Lung (tissue), 17 donors: ENCODE measurements at places on chromosomes 1 and 21.

DNA sequence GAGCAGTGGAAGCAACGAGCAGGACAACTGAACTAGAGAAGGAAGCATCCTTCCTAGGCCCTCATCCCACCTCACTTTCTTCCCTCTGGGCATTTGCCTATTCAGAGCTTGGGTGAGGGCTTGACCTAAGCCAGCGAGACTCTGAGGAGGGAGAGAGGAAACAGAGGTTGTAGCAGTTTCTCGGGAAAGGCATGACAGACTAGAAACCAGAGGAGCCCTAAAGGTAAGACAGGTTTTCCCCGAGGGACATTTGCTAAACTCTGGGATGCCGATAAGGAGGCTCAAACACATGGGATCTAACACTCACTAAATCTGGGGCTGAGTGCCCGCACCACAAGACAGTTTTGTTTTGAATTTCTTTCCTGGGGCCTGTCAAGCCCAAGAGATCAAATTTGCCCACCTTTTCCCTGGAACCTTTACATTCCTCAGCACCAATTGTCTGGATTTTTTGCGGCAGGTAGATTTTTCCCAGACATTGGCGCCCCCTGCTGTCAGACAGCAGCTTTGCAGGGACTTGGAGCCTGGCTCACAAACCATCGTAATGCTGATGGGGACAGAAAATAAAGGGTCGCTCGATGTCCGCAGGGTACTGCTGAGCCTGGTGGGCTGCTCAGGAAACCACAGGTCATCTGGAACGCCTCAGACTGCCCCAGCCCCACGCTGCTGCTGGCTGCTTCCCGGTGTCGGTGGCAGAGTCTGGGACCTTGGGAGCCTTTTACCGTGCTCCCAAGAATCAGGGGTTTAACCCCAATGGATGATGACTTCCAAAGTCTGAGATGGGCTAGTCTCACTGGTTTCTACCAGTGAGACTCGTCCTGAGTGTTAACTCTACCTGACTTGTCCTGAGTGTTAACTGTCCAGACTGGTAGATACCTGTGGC is 23.4 kb upstream of the TSPAN2 start:
- DNase-seq, result peak; percentile 53

- DNase-seq, result peak; percentile 43
Measured at GRCh38 chr1:90850181-90850897, 133.2 kb upstream of the BARHL2 start.

DNA sequence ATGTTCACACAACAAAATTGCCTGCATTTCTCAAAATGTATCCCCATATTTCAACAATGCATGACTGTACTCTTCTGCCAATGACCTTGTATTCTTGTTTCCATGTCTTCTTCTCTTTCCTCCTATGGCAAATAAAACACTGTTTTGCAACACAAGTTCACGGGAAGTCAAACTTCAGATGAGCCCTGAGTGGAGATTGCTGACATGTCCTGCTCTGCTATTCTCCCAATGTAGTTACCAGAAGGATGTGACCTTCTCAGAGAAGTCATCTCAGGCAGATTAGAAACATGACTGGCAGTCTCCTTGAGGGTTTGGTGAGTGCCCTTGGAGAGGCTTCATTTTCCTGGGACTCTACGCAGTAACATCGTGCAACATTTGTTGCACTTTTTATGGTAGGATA is 15.6 kb downstream of the FCGR2B start:
- DNase-seq, result no peak

DNA sequence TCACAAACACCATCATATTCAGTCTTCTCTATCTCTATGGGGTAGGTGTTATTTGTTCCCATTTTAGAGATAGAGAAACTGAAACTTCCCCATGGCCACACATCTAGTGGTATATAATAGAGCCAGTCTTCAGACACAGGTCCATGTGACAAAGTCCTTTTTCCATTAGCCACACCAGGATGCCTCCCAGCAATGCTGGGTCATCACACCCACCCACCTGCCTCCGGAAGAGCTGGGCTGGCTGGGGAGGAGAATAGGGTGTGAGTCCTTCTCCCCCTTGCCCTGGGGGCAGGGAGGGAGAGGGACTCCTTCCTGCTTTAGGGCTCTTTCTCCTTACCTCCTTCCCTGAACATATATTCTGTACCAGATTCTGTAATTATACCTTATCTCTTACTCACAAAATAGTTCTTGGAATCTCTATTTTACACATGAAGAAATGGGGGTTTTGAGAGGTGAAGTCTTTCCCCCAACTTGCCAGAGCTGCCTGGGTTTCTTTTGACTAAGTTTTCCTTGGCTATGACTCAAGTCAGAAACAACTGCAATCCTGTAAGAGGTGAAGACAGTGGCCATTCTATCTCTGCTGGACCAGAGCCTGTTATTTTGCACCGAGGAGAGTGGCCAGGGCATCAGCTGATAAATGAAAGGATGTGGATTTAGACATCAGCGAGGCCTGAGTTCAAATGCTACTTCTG is 30.0 kb downstream of the SOX13 start:
- DNase-seq, result no peak

GRCh38 chr1:70083519-70083918 is 121.9 kb downstream of the LRRC40 start:
- no peak for DNase-seq

DNA sequence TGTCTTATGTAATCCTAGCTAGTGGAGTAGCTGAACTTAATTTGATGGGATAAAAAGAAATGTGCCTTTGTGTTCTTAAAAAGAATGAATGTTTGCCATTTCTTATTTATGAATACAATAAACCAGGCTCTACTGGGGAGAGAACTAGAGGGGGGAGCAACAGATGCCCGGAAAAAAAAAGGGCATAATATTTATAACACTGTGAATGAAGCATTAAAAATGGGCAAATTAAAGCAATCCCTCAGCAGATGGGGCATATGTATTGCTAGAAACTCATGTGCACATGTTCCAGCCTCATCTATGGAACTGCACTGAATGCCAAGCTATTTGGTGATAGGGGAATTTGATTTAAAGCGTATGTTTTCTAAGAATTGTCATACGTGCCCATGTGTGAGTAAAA is 42.3 kb upstream of the KCNJ6 start:
- no peak for DNase-seq

DNA sequence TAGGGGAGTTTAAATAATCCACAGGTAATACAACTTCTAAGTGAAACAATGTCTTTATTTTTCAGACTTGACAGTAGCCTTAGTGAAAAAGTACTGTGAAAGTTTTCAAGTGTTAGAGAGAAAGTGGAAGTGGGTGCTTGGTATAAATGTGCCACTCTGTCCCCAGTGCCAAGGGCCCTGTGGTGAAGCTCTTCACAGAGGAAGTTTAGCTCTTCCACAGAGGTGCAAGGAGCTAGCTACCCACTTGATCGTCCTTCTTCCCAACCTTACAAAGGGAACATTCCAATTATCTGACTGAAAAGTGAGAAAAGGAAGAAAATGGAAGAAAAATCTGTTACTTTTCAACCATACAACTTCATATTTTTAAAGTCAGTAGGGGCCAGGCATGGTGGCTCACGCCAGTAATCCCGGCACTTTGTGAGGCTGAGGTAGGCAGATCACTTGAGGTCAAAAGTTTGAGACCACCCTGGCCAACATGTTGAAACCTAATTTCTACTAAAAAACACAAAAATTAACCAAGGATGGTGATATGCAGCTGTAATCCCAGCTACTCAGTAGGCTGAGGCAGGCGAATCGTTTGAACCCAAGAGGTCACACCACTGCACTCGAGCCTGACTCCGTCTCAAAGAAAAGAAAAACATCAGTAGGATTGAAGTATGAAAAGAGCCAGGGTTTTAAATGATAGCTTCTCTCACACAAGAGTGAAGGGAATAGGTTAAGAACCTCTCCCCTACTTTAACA is 41.0 kb upstream of the PTPRC start:
- no peak for DNase-seq

- no peak for DNase-seq
Measured at GRCh38 chr1:167668108-167668507, 38.1 kb downstream of the RCSD1 start.

- no peak for DNase-seq
Measured at GRCh38 chr1:38365242-38365641, 318.6 kb upstream of the POU3F1 start.

DNA sequence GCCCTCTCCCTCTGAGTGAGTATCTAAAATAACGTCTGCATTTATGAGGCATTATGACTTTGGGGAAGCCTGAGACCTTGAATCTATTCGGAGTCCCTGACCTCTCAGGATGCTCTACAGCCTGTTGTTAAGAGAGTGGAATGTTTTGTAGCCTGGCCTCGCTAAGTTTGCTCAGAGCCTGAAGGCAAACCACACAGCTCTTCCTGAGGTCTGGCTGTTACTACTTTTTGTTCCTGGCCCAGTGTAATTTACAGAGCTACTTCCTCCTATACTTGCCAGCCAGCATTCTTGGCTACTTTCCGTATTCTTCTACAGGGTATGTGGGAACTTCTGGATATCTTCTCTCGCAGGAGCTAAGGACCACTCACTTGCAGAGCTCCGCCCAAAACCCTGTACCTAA is 3.6 kb upstream of the ZMYM4 start:
- DNase-seq, result peak; percentile 42

GRCh38 chr1:197788741-197789739 is 13.8 kb upstream of the DENND1B start:
- no peak for DNase-seq

- DNase-seq, result peak; percentile 74
Measured at GRCh38 chr1:8525216-8525557, 207.3 kb downstream of the SLC45A1 start.

GRCh38 chr1:175783126-175783722 is 39.8 kb upstream of the TNR start:
- no peak for DNase-seq

- DNase-seq, result no peak
Measured at GRCh38 chr1:79549201-79549600, 542.7 kb upstream of the ADGRL4 start.

- peak; percentile 32 for DNase-seq
Measured at GRCh38 chr1:64595871-64596515, 126.1 kb downstream of the CACHD1 start.

- no peak for DNase-seq
Measured at GRCh38 chr21:16044676-16045075, 314.9 kb downstream of the USP25 start.

DNA sequence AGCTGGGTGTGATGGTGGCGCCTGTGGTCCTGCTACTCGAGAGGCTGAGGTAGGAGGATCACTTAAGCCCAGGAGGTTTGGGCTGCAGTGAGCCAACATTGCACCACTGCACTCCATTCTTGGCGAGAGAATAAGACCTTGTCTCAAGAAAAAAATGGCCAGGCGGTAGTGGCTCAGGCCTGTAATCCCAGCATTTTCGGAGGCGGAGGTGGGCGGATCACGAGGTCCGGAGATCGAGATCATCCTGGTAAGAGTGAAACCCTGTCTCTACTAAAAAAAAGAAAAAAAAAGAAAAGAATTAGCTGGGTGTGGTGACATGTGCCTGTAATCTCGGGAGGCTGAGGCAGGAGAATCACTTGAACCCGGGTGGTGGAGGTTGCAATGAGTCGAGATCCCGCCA is 11.3 kb downstream of the ATAD3B start:
- no peak for DNase-seq

GRCh38 chr1:211267204-211267857 is 8.2 kb downstream of the RCOR3 start:
- DNase-seq, result no peak

GRCh38 chr1:2640626-2641025 is 7.8 kb upstream of the MMEL1 start:
- DNase-seq, result no peak

- DNase-seq, result no peak
Measured at GRCh38 chr1:80251591-80251990, 1245.1 kb upstream of the ADGRL4 start.

DNA sequence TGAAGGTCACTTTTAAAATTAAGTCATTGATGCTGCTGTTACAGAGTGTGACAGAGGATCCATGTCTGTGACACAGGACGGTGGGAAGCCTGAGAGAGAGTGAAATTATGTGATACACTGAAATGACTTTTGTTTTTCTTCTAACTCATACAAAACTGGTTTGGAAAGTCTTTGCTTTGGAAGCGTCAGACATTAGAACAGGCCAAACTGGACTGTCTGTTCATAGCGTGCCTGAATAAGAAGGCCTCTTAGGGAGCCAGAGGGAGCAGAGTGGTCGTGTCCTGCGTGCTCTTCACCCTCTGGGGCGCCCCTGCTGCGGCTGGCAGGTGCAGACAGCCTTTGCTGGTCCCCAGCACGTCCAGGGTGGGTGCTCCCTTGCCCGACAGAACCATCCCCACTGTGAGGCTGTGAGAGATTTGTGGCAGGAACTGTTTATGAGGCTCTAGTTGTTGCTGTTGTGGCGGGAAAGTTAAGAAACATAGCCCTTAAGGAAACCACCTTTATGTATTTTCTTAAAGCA is 19.7 kb upstream of the PGD start:
- no peak for DNase-seq

DNA sequence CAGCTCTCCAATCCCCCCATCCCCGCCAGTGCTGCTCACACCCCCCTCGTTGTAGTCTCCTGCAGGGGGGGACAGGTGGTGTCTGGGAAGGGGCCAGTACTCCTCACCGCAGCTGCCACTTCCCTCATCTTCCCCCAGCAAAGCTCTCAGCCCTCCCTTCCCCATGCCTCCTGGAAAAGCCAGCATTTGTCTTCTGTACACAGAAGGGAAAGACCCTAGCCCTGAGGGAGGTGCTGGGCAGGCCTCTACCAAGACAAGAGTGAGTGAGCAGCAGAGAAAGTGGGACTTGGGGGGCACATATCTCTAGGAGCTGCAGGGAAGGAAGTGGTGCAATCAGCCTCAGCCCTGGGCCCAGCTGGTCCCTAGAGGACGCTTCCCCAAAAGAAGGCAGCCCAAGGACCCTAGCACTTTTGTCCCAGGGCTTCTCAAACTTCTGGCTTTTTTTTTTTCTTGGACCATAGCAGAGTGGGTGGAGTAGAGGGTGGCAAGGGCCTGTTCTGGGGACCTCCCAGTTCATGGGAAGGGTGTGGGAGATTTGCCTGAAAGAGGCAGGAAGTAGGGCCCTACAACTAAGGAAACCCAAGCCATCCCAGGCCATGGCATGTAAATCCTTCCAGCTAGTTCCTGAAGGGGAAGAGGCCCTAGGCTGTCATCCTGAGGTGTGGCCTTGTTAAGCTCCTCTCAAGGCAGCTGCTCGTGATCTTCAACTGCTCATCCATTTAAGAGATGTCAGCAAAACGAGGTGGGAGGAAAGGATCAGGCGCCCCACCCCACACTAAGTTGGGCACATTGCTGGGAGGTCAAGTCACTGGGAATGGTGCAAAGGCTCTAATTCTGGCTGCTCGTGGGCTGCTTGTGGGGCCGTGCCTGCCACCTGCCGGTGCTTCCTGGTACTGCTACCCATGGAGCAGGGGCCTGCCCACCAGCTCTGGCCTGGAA is 12.6 kb downstream of the ZC3H12A start:
- DNase-seq, result peak; percentile 76

DNA sequence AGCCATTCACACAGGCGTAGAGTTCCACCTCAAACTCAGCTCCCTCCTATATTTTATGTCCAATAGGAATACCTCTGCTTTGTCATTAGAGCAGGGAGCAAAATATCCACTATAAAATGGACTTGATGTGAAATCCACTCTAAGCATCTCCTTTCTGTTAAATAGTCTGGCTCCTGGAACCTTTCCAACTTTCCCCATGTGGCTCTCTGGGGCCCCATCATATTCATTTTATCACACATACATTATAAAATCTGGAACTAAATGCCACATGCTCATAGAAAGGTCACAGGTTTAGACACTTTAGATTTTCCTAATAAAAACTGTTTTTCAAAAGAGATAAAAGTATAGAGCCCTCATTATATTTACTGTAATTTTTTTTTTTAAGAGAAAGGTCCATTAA is 82.1 kb downstream of the PTPN14 start:
- DNase-seq, result no peak

- DNase-seq, result peak; percentile 86
Measured at GRCh38 chr1:201538612-201539551, at the start of gene NAV1. Gene NAV1 (plus strand): TSS chr1:201539127. CDS start chr1:201622885, 83,758 bp downstream.
